ENCODE measurements at places on chromosomes 4 and X.

DNA sequence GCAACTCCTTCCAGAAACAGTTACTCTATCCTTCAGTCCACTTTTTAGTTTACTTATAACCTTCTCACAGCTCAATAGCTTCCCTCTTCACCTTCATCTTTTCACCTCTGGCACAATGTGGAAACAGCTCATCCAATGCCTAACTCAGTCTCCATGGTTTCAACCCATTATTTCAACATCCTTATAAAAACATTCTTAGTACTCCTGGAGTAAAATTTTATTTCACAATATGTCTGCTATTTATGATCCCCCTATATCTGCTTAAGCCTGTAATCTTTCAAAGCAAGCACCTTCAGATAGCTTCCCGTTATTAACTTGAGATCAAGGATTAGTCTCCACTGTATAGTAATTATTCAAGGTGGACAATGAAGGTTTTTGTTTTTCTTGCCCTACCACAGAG, 156.3 kb downstream of the GASK1B start:
- no peak for DNase-seq

GRCh38 chr4:101304916-101305315, 42.4 kb downstream of the PPP3CA start:
- DNase-seq: no peak

DNA sequence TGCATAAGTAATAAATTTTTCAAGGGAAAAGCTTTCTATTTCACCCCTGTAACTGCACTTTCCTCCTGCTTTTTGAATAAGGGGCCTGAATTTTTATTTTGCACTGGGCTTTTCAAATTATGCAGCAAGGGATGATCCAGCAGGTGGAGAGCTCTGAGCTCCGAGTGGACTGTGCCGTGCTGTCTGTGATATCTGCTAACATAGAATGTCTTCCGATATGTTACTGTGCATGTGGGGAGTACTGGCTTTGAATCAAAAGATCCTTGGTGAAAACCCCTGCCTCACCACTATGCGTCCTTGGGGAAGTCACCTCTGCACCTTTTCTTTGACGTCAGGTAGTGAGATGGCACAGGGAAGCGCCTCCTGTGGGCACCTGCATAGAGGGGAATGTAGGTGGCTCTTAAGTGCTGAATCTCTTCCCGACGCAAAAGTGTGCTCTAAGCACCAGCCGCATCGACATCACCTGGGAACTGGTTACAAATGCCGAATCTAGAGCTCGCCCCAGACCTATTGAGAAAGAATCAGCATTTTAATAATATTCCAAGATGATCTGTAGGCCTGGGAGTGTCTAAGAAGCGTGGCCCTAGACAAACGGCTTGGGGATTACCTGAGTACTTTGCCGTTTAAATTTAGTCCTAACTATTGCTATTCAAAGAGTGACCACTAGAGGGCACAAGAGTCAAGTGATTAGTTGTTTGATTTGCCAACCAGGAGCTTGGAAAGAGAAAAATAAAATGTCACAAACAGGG, 19.2 kb upstream of the WFS1 start:
- DNase-seq: no peak

GRCh38 chrX:147838465-147839131, 73.1 kb upstream of the FMR1 start:
- no peak for DNase-seq

GRCh38 chrX:103248553-103248952, 6.4 kb downstream of the TCEAL8 start:
- DNase-seq: no peak

DNA sequence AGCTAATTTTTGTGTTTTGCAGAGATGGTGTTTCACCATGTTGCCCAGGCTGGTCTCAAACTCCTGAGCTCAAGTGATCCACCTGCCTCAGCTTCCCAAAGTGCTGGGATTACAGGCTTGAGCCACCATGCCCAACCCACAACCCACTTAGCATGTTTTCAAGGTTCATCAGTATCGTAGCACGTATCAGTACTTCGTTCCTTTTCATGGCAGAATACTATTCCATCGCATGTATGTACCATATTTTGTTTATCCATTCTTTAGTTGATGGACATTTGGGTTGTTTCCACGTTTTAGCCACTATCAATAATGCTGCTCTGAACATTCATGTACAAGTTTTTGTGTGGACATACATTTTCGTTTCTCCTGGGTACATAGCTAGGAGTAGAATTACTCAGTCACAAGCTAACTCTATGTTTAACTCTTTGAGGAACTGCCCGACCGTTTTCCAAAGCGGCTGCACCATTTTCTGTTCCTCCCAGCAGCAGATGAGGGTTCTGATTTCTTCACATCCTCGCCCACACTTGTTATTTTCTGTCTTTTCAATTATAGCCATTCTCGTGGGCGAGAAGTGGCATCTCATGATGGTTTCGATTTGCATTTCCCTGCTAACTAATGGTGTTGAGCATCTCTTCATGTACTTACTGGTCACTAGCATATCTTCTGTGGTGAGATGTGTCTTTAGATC, 32.5 kb downstream of the MAN2B2 start:
- DNase-seq: no peak

GRCh38 chrX:13235930-13236329, 83.9 kb downstream of the ATXN3L start:
- DNase-seq: no peak

DNA sequence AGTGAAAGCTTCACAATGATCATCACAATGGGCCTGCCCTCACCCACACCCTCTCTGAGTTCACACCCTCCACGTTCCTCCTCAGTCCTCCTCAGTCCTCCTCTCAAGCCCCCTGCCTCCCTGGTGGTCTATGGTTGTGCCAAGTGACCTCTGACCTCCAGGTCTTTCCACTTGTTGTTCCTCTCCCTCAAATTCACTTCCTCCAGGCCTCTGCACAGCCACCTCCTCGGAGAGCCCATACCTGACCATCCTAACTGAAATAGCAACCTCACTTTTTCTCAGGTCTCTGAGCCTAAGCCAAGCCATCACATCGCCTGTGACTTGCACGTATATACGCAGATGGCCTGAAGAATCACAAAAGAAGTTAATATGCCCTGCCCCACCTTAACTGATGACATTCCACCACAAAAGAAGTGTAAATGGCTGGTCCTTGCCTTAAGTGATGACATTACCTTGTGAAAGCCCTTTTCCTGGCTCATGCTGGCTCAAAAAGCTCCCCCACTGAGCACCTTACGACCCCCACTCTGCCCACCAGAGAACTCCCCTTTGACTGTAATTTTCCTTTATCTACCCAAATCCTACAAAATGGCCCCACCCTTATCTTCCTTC, 293.4 kb upstream of the TENM3 start:
- DNase-seq: no peak

DNA sequence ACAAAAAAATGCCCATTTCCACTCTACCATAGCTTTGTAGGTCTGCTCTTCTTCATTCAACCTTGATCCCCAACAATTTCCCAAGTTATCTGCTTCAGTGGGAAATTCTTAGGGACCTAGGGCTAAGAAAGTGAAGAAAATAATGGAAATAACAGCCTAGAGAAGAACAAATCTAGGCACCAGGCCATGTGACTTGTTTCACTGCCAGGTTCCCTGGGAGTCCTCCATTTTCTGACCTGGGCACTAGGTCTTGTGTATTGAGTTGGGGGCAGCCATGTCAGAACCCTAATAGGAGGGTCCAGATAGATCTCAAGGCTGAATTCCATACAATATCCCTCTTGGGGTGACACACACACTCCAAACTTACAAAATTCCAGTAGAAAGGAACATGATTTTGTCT, 194.6 kb upstream of the STK26 start:
- no peak for DNase-seq

GRCh38 chr4:98828801-98829200, 100.1 kb downstream of the EIF4E start:
- peak; percentile 5 for DNase-seq

- DNase-seq: no peak
These were observed 119.2 kb downstream of the RAPGEF2 start for GRCh38 chr4:159222043-159222552.

GRCh38 chr4:21709031-21709430, 239.5 kb downstream of the KCNIP4 start:
- DNase-seq: no peak

- no peak for DNase-seq
These were observed 46.1 kb upstream of the GPR78 start for GRCh38 chr4:8534129-8534528.

DNA sequence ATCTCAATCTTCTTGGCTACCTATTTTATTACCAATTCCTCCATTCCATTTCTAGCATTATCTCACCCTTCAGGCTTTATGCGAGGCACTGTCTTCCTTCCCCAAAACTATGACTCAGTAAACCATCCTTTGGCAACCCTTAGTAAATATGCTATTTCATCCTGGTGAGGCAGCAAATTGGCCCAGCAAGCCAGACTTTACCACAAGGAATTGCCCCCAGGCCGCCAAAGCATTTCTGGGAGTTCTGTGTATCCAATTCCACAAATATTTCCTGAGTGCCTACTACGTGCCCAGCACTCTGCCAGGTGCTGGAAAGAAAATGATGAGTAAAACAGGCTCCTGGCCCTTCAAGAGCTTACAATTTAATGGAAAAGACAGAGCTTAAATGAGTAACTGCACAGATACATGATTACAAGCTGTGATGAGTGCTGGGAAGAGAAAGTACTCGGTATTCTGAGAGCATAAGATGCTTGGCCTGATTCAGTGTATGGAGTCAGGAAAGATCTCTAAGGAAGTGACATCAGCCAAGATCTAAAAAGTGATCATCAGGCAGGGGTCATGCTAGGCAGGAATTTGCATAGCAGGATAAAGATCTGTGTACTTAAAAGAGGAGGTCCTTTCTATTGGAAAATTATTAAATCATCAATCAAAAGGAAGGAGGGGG, 193.8 kb downstream of the ADAMTS3 start:
- no peak for DNase-seq

DNA sequence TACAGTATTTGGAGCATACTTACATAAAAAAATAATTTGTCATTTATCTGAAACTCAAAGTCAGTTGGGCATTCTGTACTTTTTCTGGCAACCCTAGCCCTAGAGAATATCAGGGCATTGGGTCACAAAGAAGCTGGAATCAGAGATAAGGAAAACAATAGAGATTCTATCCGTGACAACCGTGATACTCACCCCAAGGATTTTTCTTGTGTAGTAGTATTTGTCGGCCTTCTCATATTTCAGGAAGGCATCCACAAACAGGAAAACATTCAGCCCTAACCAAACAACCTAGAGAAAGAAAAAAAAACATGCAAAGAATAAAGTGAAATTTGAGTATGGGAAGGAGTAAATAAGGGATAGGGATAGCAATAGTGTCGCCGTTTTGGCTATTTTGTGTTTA, 3.6 kb downstream of the NOX1 start:
- DNase-seq: no peak

GRCh38 chrX:21374163-21374993, at the start of gene CNKSR2:
TSS of gene CNKSR2 (plus strand) at chrX:21374418. CDS start at chrX:21374898, 480 bp downstream.
- DNase-seq: peak; percentile 44

GRCh38 chr4:151324752-151325110, 674 bp downstream of the SH3D19 start:
- DNase-seq: no peak

DNA sequence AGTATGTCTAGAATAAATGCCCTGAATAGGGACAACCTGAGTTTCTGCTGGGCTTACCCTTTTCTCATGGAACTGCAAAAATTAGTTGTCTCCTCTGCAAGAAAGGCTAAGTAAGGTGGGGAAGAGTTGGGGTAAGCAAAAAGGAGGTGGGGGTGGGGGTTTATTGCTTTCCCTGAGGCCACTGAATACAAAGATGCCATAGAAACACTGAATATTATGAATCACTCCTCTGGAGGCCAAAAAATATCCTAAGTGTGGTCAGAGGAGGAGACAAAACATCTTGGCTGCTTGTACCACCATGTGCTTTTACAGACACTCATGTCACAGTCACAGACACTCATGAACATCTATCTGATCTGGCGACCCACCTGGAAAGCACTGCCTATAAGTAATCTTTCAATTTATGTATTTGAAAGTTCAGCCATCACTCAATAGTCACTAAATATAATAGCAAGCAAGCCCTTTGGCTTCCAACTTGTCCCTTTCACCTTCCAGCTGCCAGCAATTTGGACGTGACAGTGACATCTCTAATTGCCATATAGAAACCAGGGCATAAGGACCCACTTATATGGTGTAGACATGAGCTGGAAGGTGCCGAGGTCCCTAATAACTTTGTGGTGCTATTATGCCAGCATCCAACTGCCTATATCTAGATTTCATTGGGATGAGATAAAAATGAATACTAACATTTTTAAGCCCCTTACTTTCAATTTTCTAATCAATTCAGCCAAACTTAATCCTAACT, 122.7 kb upstream of the CBR4 start:
- no peak for DNase-seq

DNA sequence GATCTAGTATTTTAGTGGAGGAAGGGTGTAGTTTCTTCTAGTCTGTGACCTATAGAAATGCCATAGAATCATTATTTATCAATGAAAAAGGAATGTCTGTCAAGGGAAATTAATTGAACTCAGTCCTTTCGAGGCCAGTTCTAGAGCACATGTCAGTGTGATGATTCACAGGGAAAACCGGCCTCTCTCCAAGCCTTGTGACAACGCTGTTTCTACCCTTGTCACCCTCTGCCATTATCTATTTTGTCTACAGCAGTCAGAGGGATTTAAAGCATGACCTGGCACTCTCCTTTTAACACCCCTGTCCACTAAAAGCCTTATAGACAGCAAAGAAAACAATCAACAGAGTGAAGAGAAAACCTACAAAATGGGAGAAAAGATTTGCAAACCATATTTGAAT, 119.8 kb downstream of the DRD5 start:
- no peak for DNase-seq

DNA sequence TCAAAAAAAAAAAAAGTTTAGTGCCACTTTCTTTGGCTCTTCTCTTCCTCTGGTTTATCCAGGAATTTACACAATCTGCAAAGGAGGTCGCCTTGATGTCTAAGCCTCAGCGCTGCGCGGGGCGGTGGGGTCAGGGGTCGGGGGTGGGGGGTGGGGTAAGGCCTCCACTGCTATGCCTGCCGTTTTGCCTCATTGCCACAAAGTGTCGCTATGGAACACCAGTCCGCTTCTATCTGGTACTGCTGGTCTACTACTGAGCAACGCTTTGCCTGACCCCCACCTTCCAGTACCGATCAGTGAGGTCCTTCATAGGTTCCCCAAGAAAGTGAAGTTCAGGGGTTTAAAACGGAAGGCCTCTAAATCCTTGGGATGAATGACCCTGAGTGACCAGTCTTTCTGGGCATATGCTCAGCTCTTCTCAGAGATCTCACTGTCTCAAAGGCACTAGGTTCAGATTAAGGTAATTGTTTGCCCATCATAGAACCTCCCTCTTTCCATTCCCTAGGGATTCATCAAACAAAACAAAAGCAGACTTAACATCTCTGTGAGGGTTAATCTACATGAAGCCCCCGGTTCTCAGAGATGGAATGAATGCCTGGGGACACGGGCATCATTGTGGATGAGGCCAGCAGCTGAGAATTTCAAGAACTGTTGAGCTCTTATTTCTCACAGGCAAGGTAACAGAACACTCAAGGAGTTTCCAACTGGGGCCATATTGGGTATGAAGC, 16.9 kb upstream of the TSR2 start:
- no peak for DNase-seq

GRCh38 chr4:36609661-36610060, 328.2 kb downstream of the DTHD1 start:
- no peak for DNase-seq

- no peak for DNase-seq
These were observed 66.2 kb downstream of the FHIP1A start for GRCh38 chr4:151475035-151475714.

- no peak for DNase-seq
These were observed 29.7 kb downstream of the BMX start for GRCh38 chrX:15530318-15530717.

All from stimulated activated CD8-positive, alpha-beta memory T cell treated with anti-CD3 and anti-CD28 coated beads, Interleukin-4, amount 100 ng/mL, for 1 hour (primary cell).